Stimulated activated CD4-positive, alpha-beta T cell treated with anti-CD3 and anti-CD28 coated beads, Interleukin-1b, Interleukin-23, amount 100 ng/mL, for 1 hour (primary cell): ENCODE measurements at places on chromosomes 16 and 17.

- DNase-seq = no peak
Measured at GRCh38 chr16:19748389-19749168, 30.5 kb downstream of the IQCK start.

GRCh38 chr16:68416057-68417046, 32.0 kb downstream of the SMPD3 start:
- no peak for DNase-seq

GRCh38 chr16:86457501-86458148, 52.7 kb upstream of the FOXF1 start:
- no peak for DNase-seq

DNA sequence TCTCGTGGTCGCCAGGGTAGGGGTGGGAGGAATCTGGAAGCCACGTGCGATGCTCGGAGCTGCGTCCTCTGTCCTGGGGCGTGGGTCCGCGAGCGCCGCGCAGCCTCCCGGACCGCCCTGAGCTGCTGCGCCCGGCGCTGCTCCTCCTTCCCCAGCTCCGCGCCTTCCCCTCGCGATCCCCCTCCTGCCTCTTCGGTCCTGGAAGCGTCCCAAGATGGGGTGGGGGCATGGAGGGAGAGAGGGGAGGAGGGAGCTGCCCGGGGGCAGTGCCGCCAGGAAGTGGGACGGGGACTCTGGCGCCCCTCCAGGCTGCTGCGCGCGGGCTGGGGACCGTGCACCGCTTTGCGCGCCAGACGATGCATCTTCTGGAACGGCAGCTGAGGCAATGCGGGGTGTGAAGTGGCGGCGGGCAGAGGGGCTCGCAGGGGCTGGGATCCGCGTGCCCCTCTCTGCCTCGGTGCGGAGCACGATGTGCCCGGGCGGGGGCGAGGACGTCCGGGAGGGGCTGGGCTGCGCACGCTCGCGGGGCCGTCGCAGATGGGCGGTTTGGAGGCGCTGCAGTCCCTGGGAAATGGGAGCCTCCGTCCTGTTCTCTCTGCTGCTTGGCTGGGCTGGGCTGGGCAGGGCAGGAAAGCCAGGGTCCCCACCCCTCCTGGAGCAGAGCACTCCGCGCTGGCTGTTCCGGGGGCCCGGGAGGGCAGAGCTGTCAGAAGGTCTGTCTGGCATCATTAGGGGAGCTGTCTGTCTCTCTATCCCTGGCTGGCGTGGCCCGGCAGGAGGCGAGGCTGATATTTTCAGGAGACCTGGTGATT, 388.0 kb downstream of the SEC14L1 start:
- DNase-seq = no peak

DNA sequence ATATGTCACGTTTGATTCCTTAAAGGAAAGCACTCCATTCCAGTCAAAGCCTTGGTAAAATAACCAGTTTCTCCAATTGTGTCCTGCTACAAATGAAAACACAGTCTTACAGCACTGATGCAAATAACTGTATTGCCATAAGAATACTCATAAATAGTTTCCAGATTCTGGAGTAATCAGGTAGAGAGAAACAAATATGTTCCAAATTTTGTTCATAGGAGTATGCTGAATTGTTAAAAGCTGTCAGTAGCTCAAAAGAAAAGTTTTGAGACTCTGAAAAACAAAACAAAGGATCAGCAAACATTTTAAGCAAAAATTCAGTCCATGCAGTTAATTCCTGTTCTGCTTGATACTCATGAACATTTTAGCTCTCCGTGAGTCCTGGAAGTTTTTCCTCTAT, 7.8 kb downstream of the DHRS7B start:
- DNase-seq = no peak

DNA sequence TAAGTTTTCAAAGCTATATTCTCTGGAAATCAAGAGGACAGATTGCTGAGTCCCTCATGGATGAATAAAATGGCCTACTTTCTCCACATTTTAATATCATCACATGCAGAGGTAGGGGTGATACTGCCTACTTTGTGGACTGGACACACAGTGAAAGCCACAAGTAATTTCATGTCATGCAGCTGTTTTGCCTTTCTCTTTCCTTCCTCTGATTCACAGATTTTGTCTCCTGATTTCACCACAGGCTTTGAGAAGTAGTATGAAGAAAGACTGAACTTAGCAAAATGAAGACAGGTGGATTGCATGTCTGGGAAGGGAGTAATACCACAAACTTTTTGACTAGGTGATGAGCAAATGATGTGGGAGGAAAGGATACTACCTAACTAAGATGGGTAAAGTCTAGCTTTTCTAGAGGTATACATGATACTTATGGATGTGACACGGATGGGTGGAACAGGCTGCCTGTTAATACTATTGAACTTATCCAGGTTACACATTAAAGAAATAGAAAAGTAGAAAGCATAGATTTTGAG, 478.4 kb upstream of the GOT2 start:
- no peak for DNase-seq
